ENCODE measurements at places on chromosomes 1 and 21. TPM values are rescaled to one million over a fixed set of nuclear protein-coding genes. Genes with fewer than 3 reads are reported as not detected.

Gene LAD1
- not detected for total RNA-seq

Gene HUNK
- total RNA-seq, result under 0.01 TPM

Gene PLOD1
- 334 TPM for total RNA-seq

Gene PCP4
- total RNA-seq, result not detected

Data from aortic smooth muscle cell (primary cell).